ENCODE measurements at places on chromosomes 5 and 9.

DNA sequence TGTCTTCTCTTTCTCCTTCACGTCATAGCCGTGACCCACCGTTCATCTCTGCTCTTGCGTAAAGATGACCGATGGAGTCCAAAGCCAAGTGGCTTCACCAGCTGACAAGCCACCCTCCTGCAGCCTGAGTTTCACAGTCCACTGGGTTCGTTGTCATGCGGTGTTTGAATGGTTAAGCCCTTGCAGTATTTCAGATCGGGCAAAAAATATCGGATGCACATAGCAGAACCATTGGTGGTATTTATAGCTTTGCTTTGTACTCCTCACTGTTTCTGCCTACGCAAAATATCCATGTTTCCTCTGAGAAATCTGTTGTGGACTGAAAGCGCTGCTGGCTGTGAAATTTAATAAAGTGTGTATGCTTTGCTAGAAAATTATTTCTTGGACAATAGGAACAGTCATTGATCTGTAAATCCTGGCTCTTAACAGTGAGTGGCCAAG lies 34.5 kb upstream of the NCS1 start:
- DNase-seq = no peak

GRCh38 chr9:108836319-108836718 lies 19.5 kb downstream of the ACTL7B start:
- DNase-seq = no peak

DNA sequence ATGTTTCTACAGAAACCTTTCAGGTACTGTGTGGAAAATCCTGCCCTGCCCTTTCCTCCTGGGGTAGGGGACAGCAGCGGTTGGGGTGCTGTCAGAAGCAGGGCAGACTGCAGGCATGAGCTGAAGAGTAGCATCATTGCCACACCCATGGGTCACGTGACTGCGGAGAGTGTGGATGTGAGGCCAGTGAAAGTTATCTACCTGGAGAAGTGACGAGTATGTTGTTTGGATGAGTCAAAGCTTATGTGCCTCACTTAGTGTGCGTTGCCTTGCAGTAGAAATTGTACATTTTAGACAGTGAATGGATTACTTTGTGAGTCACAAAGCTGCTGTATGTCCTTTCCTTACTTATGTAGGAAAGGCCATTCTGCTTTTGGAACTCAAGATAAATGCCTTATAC lies 21.7 kb upstream of the ACTBL2 start:
- no peak for DNase-seq

- DNase-seq = no peak
Observed at GRCh38 chr5:31972558-31972957, 201.6 kb downstream of the GOLPH3 start.

- DNase-seq = peak; percentile 57
Observed at GRCh38 chr9:20620650-20621470, 1.4 kb downstream of the MLLT3 start.

DNA sequence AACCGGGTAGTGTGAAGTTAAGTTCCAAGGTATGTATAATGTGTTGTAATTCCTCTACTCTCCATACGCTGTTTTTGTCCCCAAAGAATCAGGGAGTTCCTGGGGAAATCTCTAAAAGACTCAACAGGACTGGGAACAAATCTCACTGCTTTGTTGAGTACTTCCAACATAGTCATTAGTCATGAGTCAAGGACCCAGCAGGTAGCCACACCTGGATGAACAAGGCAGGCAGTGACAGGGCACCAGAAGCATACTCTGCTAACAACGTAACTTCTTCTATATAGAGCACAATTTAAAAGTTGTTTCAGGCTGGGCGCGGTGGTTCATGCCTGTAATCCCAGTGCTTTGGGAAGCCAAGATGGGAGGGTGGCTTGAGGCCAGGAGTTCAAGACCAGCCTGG lies 126.8 kb downstream of the SLC1A3 start:
- DNase-seq = no peak

GRCh38 chr9:79471580-79472543 lies 99.9 kb upstream of the TLE4 start:
- DNase-seq = peak; percentile 8

DNA sequence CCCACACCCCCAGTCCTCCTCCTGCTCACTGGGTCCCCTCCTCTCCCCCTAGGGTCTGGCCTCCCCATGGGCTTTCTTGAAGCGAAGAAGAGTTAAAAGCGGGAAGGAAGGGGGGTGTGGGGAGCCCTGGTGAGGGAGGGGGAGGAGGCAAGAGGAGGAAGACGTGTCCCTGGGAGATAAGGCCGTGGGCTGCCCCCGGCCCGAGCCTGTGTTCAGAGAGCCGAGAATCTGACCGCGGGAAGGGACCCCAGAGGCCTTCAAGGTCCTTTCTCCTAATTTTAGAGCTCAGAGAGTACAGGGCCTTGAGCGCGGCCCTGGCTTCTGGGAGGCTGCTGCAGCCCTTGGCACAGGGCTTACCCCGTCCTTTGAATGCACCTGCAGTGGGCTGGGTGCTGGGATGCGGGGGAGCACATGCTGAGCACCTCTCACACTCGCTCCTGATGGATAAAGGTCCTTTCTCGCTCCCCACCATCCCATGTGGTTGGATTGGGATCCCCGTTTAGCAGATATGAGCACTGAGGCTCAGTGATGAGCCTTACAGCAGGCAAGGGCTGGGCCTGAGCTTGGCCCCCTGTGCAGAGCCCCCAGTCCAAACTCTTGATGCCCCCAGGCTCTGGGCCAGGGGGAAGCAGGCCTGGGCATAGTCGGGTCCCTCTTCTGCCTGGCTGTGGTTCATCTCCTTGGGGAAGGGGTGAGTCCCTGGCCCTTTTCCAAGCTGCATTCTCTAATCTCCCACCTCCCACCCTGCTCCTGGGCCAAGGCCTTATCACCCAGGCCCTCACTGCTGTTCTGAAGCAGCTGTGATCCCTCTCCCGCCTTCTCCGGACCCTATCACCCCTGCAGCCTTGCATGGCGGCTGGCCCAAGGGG lies 5.9 kb downstream of the GFI1B start:
- DNase-seq = no peak

DNA sequence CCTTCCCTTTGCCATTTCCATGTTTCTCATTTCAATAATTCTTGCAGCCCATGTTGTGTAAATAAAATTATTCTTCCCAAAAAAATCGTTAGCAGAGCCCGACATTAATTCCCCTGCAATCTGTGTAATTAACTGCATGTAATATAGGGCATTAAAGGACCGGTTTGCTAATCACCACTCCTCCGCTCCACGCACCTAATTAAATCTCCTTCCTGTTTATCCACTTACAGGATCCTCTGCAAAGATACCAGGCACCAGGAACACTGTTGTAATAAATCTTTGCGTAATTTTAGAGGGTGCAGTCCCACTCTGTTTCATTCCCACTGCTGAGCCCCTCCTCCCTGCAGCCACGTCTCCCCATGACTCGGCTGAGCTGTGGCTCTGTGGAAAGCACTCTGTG lies 105.0 kb upstream of the PPP1R26 start:
- no peak for DNase-seq

GRCh38 chr5:137454671-137455070 lies 44.5 kb downstream of the SPOCK1 start:
- no peak for DNase-seq

- no peak for DNase-seq
Observed at GRCh38 chr5:584216-584615, 27.9 kb upstream of the CEP72 start.

DNA sequence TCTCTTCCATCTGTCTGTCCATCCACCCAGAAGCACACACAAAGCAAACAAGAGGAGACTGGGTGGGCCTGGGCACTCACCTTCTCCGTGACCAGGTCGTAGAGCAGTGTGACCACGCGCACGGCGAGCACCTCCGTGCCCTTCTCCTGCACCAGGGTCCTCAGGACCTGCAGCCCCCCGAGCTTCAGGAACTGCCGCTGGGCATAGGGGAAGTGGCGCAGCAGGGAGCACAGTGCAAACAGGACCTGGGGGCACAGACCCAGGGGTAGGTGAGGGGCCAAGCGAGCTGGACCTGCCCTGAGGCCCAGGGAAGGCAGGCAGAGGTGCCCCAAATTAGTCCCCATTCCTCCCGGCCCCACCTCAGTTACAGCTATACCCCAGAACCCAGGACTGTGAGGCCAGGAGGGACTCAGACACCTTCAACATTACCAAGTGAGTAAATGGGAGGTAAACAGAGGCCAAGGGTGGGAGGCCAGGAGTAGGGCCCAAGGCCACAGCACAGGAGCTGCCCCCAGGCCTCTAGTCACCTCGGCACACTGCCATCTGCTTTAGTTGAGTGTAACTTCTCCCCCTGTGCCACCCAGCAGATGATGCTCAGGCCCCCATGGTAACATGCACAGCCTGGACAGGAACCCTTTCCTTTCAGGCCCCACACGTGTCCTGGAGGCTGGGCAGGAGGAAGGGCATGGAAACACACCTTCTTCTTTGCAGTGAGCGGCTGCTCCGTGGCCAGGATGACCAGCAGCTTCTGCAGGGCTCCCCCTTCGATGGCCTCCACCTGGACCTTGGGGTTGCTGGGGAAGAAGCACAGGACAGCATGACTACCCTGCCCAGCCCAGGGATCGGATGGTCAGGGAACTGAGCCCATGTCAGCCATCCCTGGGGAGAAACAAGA lies 76.2 kb upstream of the LRRTM2 start:
- no peak for DNase-seq

- DNase-seq = no peak
Observed at GRCh38 chr5:71537687-71538086, 49.5 kb upstream of the MCCC2 start.

- DNase-seq = no peak
Observed at GRCh38 chr5:14168144-14168792, 25.1 kb downstream of the TRIO start.

GRCh38 chr9:134891053-134891452 lies 10.4 kb downstream of the FCN2 start:
- DNase-seq = no peak

DNA sequence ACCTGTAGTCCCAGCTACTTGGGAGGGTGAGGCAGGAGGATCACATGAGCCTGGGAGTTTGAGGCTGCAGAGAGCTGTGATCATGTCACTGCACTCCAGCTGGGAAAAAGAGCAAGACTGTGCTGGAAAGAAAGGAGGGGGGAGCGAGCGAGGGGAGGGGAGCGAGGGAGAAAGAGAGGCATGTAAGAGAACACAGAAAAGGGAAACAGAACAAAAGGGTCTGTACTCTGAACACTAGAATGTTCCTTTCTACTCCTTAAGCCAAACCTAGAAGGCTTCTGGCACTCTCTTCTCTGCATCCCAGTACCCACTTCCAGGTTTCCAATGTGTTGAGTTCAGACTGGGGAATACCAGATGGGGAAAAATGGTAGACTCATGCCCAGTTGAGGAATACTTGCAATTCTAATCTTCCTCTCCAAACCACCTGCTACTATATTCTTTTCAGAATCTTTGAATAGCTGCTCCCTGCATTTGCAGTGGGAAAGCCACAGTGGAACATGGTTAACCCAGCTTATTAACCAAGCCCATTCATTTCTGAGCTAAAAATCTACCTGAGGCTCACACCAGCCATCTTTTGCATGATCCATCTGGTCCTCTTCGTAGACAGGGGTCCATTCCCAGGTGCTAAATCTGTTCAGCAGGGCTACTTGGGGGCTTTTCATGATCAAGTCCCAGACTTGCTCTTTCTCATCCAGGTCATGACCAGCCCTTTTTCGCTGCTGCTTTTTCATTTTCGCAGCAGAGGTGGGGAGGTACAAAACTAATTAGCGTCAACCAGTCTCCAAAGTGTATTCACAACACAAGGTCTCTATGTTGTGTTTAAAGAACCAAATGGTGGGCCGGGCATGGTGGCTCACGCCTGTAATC lies 34.9 kb downstream of the SEMA4D start:
- no peak for DNase-seq

DNA sequence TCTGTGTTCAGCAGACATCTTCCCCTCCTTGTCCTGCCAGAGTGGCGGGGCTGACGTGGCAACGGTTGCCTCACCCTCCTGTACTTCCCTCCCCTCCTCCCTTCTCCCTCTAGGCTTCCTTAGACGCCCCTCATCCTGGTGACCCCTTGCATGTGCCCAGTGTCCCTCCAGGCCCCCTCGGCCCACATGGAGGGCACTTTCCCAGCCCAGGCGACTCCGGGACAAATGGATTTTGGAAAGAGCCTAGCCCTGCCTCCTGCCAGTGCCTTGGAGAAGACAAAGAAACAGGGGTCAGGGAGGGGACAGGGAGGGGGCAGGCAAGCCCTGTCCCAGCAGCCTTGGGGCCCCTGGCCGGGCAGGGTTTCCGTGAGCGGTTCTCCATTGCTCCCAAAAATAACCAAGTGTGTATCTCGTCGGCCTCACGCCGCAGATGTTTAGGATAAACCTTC lies 38.3 kb upstream of the NEURL1B start:
- DNase-seq = no peak

- DNase-seq = no peak
Observed at GRCh38 chr9:13845460-13845859, 468.5 kb downstream of the NFIB start.

DNA sequence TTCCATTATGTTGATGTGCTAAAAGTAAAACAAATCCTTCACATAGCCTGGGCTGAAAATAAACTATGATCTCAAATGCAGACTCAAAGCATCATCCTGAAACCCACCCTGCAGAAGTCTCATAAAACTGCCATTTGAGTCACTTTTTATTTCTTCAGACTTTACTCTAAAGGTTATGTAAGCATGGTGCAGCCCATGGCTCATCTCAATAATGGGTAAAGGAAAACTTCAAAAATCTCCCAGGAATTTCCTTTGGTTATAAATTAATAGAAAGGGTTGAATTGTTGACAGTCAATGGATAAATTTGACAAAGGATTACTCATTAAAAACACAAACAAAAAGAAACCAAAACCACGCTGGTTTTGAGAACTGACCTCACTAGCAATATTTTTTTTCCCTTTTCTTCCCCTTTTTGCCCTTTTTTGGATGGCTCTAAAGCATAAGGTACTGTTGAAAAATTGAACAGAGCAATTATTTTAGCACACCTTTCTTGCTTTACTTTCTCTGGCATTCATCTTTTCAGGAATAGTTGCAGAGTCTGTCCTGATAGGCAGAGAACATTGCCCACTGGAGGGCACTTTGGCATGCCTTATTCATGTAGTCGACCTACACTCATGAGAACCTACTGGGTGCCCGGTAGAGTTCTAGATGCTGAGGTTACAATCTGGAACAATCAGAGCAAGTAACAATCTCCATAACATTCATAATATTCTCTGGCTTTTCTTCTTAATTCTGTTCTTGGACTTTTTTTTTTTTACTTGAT lies 191.4 kb downstream of the TMEM167A start:
- no peak for DNase-seq

DNA sequence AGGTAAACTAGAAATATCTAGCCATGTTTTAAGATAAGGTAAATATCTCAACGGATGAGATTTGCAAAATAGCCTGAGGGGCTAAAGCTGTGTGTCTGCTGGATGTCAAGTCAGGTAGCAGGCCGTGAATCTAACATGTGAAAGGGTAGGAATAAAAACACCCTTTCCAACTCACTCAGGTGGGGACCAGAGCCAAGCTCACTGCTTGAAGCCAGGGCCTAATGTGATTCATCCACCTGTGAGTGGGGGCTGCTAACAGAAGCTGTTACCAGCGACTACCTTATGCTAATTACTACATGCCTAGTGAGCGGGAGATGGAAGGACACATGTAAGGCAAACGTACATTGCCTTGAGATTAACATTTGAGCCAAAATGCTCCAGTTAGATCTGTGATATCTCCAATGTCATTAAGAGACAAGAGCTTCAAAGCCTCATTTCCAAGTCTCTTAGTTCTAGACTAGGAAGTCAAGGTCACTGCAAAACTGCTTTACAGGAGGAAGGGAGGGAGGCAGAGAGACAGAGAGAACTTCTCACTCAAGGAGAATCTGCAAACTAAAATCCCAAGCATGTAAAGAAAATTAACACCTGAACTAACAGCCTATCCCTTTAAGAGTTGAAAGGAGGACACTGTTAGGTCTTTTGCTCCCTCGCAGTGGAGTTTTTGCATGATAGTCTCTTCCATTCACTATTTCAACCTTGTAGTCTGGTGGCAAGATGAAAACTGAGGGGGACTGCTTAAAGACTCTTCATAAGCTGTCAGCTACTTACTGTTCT lies 141.6 kb upstream of the RPS23 start:
- no peak for DNase-seq
